GM23248 (cell line): ENCODE measurements at places on chromosomes 3 and 15. TPM values are rescaled to one million over a fixed set of nuclear protein-coding genes. Genes with fewer than 3 reads are reported as not detected.

DNA sequence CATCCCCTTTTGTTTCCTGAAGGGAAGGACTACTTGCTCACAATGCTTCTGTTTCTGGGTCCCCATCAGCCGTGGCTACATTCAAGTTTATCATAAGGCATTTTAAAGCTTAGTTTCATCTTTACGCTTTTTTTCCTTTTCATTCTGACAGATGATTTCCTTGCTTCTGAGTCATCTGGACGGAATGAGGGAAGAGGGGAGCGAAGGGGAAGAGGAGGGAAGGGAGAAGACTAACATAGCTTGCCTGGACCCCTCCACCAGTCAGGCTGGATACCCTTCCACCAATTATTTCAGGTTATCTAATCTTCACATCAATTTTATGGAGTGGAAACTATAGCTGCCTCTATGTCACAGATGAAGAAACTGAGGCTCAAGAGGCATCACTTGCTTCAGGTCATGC lies 27.6 kb downstream of the FAM3D start:
- H3K36me3 ChIP-seq = no peaks in the 10 kb centered on the region
- H3K27ac ChIP-seq = no peak overlapping the region

- no peaks in the 10 kb centered on the region; the same call in 1 of the 2 replicates for H3K4me1 ChIP-seq
- H3K27ac ChIP-seq = no peak overlapping the region
- no peak overlapping the region for H3K4me3 ChIP-seq
- H3K36me3 ChIP-seq = no peaks in the 10 kb centered on the region
- no peaks in the 10 kb centered on the region for H3K27me3 ChIP-seq
Measured at GRCh38 chr3:153591561-153592245, 429.7 kb downstream of the RAP2B start.

NEK10 gene
- total RNA-seq = 7.6 and 9.5 TPM in 2 replicates

- H3K27ac ChIP-seq = no peak overlapping the region
- DNase-seq = no peak
- H3K4me1 ChIP-seq = peaks cover 4% of the 10 kb centered on the region
- no peaks in the 10 kb centered on the region for H3K27me3 ChIP-seq
- H3K4me3 ChIP-seq = no peak overlapping the region
- no peaks in the 10 kb centered on the region for H3K36me3 ChIP-seq
Measured at GRCh38 chr3:108448593-108448992, 61.8 kb downstream of the MYH15 start.

AADACL2 gene
- not detected in 2 replicates for total RNA-seq

RIOX2 gene
- 29.1 and 35.4 TPM in 2 replicates for total RNA-seq
